Stimulated activated CD8-positive, alpha-beta memory T cell treated with anti-CD3 and anti-CD28 coated beads, Interleukin-7, amount 100 ng/mL, for 4 hours (primary cell): ENCODE measurements at places on chromosomes 16 and 17.
A peak's percentile ranks its signal among the peaks of the same experiment; 100 is the strongest.

DNA sequence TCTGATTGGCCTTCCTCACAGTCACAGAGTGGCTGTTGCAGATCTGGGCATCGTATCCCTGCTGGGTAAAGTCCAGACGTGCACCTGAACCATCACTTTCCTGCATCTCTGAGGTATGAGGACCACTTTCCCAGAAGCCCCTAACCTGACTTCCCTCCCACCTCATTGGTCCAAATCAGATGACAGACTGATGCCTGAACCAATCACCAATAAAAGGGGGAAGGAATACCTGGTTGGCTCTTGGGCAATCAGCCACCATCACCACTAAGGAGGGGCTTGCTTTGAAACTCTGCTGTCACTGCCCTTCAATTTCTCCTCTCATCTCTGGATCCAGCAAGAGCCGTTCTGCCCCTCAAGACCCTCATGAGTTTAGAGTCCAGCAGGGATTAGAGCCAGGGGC is 13.6 kb upstream of the WFDC1 start:
- DNase-seq = no peak

DNA sequence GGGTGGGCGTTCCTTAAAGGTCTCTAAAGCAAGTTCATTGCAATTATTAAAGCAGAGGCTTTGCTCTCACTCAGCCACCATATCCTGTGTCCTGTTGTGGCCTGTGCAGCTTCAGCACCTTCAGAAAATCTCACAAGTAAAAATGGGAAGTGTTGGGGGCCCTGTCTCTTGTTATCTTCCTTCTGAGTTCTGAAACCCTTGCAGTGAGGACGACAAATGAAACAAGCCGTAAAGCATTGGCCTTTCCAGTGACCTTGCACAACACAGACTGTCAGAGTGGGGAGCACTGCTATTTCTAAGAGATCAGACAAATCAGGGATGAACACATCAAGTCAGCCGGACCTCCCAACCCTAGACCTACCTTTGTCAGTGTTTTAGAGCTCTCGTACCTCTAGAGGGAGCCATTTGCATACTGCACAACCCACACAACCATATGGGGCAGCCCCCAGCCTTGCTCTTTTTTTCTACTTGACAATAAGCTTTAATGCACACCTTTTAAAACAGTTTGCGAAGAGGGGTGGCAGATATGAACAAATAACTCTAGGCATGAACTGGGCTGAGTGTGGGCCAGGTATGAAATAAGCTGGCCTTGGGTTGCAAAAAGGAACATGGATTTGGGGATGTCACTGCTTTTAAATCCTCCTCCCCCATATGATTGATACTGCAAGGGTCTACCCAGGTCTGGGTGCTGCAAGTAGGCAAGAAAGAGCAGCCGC is 89.8 kb downstream of the KATNIP start:
- DNase-seq = no peak

- no peak for DNase-seq
Observed at GRCh38 chr16:57886427-57886826, 84.1 kb upstream of the KIFC3 start.

- DNase-seq = no peak
Observed at GRCh38 chr17:79370126-79370525, 240.7 kb downstream of the RBFOX3 start.

DNA sequence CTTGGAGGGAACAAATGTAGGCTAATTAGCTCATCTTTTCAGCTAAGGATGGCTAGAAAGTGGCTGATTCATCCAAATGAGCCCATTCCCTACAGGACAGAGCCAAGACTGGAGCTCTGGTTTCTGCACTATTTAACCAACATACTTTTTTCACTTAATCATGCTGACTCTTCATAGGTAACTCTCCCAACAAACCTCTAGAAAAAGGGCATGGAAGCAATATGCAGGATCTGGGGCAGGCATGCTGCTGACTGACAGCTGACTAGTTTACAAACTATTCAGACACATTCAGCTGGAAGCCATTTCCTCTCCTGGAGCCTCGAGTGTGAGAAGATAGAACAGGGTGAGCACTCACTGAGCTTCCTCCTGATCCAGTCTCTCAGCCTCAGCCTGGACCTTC is 6.2 kb downstream of the BECN1 start:
- DNase-seq = no peak

- no peak for DNase-seq
Observed at GRCh38 chr17:70558821-70559220, 389.5 kb downstream of the KCNJ2 start.

- no peak for DNase-seq
Observed at GRCh38 chr17:15941781-15942180, 3.1 kb upstream of the ADORA2B start.

DNA sequence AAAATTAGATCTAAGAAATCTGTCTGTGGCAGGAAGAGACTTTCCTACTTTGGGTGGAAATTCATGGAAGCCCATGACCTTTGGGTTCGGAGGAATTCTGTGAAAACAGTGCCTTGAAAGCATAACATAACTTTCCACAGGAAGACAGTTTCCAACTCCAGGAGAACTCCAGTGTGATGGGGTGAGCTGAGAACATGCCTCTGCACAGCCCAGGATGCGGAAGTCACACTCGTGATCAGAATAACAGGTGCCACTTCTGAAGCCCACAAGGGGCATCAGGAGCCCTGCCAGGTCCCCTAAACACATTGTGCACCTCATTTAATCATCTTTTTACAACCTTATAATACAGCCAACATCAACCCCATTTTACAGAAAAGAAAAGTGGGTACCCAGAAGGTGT is 9.7 kb downstream of the TVP23A start:
- no peak for DNase-seq

DNA sequence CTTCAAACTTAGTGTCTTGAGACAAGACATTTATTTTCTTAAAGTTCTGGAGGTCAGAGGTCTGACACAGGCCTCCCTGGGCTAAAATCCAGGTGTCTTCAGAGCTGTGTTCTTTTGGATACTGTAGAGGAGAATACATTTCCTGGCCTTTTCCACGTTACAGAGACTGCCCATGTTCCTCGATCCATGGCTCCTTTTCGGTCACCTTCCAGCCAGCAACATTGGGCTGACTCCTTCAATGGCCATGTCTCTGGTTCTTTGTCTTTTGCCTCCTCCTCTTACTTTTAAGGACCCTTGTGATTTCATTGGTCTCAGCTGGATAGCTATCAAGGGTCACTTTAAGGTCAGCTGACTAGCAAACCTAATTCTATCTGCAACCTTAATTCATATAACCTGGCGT is 212.4 kb downstream of the WWOX start:
- DNase-seq = no peak

GRCh38 chr17:33750943-33751701 is 458.0 kb upstream of the ASIC2 start:
- DNase-seq = peak; percentile 27

- no peak for DNase-seq
Observed at GRCh38 chr17:29825604-29826003, 104.4 kb downstream of the SSH2 start.

- DNase-seq = no peak
Observed at GRCh38 chr16:964356-965035, 6.3 kb downstream of the LMF1 start.

DNA sequence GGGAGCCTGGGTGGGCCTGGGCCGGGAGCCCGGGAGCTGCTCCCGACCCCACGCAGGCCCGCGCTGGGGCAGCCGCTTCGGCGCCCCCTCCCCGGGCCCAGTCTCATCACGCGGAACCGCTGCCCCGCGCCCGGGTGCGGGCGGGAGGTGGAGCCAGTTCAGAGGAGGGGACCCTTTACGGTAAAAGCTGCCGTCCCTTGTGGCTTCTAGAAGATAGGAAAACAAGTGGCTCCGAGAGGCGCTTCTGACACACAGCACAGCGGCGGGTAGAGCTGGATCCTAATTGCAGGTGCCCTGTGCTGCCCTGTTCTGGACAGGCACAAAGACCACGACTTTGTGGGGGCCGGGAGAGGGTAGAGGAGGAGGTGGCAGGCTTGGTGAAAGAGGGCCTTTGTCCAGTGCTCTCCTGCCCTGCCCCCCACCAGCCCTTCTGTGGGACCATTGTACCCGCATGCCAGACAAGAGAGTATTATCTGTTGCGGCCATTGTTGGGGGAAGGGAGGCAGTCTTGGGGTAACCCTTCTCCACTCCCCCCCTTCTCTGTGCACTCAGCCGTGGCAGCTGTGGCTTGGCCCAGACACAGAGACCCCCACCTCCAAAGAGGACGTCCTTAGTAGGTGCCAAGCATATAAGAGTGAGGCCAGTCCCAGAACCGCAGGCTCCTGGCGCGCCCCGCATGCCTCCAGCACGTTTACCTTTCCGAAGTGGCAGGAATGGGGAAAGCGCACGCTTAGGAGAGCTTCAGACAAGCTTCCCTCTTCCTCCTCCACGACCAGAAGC is 736 bp downstream of the CNP start:
- peak; percentile 5 for DNase-seq

DNA sequence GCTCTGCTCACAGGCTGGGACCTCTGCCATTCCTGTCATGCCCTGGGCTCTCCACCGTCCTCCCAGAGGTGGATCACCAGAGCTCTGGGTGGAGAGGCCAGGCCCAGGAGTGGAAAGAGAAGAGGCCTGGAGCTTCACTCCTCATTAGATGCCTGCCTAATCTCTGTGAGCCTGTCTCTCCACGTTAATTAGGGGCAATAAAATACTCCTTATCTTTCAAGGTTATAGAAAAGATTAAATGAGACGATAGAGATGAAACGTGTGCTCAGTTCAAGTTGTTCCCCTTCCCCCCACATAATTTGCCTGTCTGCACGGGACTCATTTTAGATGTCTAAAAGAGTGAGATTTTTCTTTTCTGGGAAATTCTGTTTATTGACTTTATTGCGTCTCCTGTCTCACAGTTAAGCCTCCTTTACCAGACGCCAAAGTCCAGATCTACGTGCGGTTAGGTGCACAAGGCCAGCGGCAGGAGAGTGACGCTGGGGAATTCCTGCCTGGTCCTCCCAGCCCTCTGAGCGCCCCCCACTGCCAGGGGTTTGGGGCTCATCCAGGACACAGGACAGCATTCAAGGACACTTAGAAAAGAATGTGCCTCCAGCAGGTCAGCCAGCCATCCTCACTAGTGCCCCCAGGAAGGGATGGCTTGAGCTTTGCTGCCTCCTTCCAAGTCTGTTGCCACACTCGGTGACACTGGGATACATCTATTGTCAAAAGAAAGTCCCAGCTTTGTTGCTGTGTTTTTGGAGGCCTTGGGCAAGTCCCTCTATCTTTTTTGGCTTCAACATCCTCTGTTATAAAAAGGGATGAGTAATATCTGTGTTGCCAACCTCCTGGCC is 42.3 kb downstream of the TBX4 start:
- no peak for DNase-seq

DNA sequence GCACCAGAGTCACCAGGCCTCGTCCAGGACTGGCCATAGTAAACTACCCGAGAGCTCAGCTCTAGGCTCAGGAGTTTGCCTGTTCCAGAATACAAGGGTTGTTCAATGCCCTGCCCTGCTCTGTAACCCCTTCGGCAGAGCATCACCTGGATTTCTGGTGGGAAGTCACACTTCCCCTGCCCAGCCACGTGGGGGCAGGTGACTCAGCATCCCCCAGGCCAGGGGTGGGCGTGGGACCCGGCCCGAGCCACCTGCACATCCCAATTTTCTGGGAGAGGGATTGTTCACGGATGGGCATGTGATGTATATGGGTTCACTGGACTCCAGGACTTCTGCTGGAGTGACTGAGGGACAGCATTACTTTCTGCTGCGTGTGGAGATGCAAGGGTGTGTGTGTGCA is 25.8 kb downstream of the COX4I1 start:
- DNase-seq = no peak

DNA sequence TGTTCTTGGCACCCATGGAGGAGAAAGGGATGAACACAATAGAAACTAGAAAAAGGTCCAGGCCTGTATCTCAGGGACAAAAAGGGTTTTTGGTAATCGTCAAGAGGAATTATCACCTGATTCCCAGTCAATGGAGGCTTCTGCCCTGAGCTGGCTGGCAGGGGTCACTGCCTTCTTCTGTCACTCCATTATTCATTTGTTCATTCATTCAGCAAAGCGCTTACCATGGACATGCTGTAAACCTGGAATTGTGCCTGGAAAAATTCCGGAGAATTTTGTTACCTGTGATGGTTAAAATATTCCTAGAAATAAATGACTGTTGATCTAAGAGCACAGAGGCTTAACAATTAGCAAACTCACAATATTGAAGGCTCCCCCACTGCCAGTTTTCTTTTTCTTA is 212.3 kb downstream of the SHISA9 start:
- DNase-seq = no peak

GRCh38 chr17:3771140-3771539 is 29.8 kb downstream of the ITGAE start:
- DNase-seq = no peak

- no peak for DNase-seq
Observed at GRCh38 chr17:47864791-47865216, 13.8 kb upstream of the SP6 start.

DNA sequence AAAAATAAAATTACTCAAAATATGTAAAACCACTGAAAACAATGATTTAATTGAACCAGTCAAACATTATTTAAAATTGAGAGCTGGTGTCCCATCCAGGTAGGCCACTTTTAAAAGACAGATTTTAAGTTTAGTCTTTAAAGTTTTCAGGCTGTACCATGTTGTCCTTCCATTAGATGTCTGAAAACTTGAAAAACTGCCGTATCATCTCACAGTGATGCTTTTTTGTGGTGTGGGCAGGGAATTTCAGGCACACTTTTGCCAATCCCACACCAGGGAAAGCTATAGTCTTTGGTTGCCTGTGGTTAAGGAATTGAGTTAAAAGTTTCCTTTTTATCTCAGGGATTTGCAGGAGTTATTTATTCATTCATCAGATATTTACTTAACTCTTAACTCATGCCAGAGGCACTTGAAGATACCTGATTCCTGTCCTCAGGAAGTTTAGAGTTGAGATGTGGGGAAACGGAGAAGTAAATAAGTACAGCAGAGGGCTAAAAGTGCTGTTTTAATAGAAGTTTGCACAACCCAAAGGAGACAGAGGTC is 3.2 kb downstream of the SNTB2 start:
- no peak for DNase-seq

DNA sequence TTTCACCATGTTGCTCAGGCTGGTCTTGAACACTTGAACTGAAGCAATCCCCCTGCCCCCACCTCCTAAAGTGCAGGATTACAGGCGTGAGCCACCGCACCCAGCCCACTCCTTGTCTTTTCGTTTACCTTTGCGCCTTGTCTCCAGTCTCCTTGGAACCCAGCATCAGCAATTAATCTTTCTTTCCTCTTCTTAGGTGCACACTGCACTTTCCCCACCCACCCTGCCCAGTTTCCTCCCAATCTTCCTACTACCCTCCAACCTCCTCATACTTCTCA is 1.5 kb upstream of the CLDN7 start:
- DNase-seq = no peak

DNA sequence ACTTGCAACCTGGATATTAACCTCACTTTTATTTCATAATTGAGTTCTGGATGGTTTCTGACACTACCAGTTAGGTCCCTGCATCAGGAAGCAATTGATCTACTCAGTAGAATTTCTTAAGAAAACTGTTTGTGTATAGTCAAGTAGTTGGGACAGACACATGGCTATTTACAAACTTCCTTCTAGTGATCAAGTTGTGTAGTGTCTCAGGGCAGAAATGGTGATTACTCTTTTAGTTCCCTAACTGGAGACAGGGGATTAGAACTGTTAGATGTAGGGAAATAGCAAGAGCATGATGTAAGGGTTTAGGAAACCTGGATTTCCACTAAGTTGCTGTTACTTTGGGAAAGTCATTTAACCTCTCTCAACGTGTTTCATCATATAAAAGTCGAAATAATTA is 30.4 kb downstream of the TMEM100 start:
- no peak for DNase-seq

- no peak for DNase-seq
Observed at GRCh38 chr17:348012-348411, 4.6 kb downstream of the RPH3AL start.

- no peak for DNase-seq
Observed at GRCh38 chr17:57732062-57732461, 13.0 kb downstream of the CCDC182 start.

GRCh38 chr16:11497851-11498289 is 88.8 kb downstream of the LITAF start:
- DNase-seq = no peak
